Fibroblast of lung (primary cell): ENCODE measurements at places on chromosomes 2 and 18. TPM values are rescaled to one million over a fixed set of nuclear protein-coding genes. Genes with fewer than 3 reads are reported as not detected.

The SFT2D3 gene
- 4.1 and 5.1 TPM in 2 replicates for total RNA-seq

The FAM237A gene
- not detected in 2 replicates for total RNA-seq

The SCYGR4 gene
- not detected in 2 replicates for total RNA-seq

The FABP1 gene
- not detected in 2 replicates for total RNA-seq

The SLC66A3 gene
- 31.7 and 46.5 TPM in 2 replicates for total RNA-seq

The CHN1 gene
- 59.1 and 203 TPM in 2 replicates for total RNA-seq

The ABHD1 gene
- total RNA-seq: 0.17 and 0.26 TPM in 2 replicates

The TEX44 gene
- total RNA-seq: not detected in 2 replicates

The IRS1 gene
- total RNA-seq: 18.7 and 29.1 TPM in 2 replicates

The BBS5 gene
- 5.6 and 7.1 TPM in 2 replicates for total RNA-seq

The IL36G gene
- total RNA-seq: not detected in 2 replicates

The TSHZ1 gene
- total RNA-seq: 3.9 and 4.3 TPM in 2 replicates

The NTSR2 gene
- total RNA-seq: under 0.01 TPM in 1 of 2 replicates, not detected in the other

The TRABD2A gene
- total RNA-seq: 10.8 and 14.4 TPM in 2 replicates

The TTC31 gene
- total RNA-seq: 7.7 and 10.7 TPM in 2 replicates

The GCC2 gene
- total RNA-seq: 23.6 and 26.4 TPM in 2 replicates

The SCN9A gene
- total RNA-seq: 58.6 and 105 TPM in 2 replicates

The SLC14A1 gene
- 2.3 and 31.0 TPM in 2 replicates for total RNA-seq
